ENCODE measurements at places on chromosomes 11 and 22. TPM values are rescaled to one million over a fixed set of nuclear protein-coding genes. Genes with fewer than 3 reads are reported as not detected.

DNA sequence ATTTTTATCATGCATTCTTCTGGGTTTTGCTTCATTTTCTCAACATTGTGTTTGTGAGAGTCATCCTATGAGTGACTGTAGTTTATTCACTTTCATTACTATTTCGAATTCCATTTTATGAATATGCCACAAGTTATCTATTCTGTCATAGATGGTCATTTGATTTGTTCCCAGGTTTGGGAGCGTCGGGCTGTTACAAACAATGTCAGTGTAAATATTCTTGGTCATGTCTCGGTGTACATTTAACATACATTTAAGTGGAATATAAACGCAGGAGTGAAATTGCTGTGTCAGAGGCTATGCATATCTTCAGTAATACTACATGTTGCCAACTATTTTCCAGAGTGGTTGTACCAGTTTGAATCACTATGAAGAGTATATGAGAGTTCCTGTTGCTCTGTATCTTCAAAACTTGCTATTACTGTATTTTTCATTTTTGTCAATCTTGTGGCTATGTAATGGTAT, 2.4 kb downstream of the TRIM44 start:
- H3K27me3 ChIP-seq, result peaks cover 12% of the 10 kb centered on the region
- H3K36me3 ChIP-seq, result peaks cover 11% of the 10 kb centered on the region
- peaks cover 2% of the 10 kb centered on the region for H3K4me1 ChIP-seq
- DNase-seq, result no peak

- H3K27ac ChIP-seq, result no peak overlapping the region
- no peaks in the 10 kb centered on the region for H3K36me3 ChIP-seq
- no peaks in the 10 kb centered on the region for H3K27me3 ChIP-seq
- no peak overlapping the region for H3K4me3 ChIP-seq
Measured at GRCh38 chr11:8183111-8183510, 14.3 kb upstream of the RIC3 start.

GRCh38 chr11:121138259-121138658, 37.2 kb downstream of the TECTA start:
- no peak overlapping the region for H3K27ac ChIP-seq
- H3K36me3 ChIP-seq, result no peaks in the 10 kb centered on the region
- no peak overlapping the region for H3K4me3 ChIP-seq
- H3K4me1 ChIP-seq, result no peaks in the 10 kb centered on the region
- H3K27me3 ChIP-seq, result no peaks in the 10 kb centered on the region

- peak overlapping the region; percentile 81 for H3K4me3 ChIP-seq
- peaks cover 6% of the 10 kb centered on the region for H3K4me1 ChIP-seq
- DNase-seq, result no peak
- no peaks in the 10 kb centered on the region for H3K27me3 ChIP-seq
Measured at GRCh38 chr22:24954114-24954463, 1.6 kb downstream of the KIAA1671 start.

Gene F2
- total RNA-seq, result not detected

Gene USH1C
- 1.3 TPM for total RNA-seq

Gene MADD
- total RNA-seq, result 45.4 TPM
